Liver (tissue), 10 donors: ENCODE measurements at places on chromosomes 13 and 19. TPM values are rescaled to one million over a fixed set of nuclear protein-coding genes. Genes with fewer than 3 reads are reported as not detected.
A peak's percentile ranks its signal among the peaks of the same experiment; 100 is the strongest.

DNA sequence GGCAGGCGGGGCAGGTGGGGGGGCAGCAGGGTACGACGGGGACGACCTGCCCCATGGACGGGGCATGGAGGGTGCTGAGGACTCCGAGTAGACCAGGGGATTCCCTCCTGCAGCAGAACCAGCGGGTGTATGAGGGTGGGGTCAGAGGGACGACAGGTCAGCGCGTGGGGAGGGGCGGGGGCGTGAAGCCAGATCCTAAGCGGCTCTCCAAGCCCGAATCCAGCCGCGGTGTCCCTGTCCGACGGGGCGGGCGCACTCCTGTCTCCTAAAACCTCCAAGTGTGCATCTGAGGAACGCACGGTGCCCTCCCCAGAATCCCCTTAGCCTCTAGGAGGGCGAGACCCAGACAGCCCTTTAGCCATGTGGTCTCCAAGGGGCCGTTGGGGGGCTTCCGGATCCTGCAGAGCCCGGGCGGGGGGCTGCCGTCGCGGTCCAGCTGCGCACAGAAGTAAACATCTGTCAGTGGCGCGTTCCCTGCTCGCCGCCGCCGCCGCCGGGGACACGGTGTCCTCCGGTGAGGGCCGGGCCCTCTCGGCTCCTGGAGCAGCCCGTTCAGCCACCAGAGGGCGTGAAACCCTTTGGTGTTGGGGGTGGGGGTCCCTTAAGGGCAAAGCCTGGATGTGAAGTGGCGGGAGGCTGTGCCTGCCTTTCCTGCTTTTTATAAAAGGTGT lies 730 bp downstream of the NRTN start:
- DNase-seq: peak; percentile 72

The GFY gene
- total RNA-seq: not detected

The C19orf18 gene
- total RNA-seq: not detected

- no peak for DNase-seq
Observed at GRCh38 chr13:57408312-57408711, 223.2 kb upstream of the PCDH17 start.

The CFAP97D2 gene
- total RNA-seq: not detected

GRCh38 chr19:3149526-3150505 lies 14.0 kb downstream of the GNA15 start:
- DNase-seq: no peak

GRCh38 chr19:17807731-17808316 lies 12.9 kb downstream of the B3GNT3 start:
- no peak for DNase-seq

The ZNF85 gene
- 0.75 TPM for total RNA-seq

DNA sequence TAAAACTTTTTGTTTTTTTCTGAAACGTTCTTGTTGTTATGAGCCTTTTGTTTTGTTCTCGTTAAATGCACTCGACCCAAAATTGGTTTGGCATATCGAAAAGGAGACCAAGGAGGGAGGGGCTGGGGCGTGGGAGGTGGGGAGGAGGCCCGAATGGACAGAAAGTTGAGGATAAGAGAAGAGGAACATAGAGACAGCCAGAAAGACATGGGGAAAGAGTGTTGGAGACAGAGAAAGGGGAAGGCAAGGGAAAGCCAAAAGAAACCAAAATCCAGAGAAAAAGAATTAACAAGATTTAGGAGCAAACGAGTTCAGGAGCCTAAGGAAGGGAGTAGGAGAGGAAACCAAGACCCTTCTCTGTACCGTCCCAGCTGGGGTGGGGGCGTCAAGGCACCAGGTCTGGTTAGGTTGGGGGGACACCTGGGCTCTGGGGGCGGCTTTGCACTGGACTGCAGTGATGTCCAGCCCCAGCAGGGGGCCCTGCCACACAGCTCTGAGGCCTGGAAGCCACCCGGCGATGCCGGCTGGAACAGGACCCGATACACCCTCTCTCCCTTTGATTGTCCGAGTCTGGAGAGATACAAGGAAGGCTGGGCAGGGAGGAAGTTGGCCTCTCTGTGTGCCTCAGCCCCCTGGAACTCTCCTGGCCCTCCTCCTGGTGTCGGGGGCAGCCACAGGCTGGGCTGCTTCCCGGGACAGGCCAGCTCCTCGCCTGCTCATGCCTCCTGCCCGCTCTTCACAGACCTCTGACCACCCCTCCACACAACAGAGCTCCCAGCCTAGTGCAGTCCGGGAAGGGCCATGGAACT lies 11.6 kb upstream of the ASF1B start:
- DNase-seq: peak; percentile 59

DNA sequence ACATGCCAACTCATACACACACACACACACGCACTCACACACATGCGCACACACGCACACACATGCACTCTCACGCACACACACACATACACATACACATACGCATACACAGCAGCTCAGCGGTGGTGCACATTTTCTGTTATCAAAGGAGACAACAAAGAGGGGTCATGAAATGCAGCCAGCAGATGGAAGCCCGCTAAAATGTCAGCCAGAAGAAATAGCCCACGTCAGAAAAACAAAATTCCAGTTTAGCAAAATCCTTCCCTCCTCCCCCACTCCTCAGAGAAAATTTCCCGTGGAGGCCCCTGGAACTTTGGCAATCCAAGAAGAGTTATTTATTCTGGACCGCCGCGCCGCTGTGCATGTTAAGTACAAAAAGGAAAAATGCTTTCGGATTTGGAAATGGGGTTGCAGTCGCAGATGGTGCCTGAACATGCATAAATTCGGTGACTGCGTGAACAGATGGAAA lies 114.6 kb upstream of the VSTM2B start:
- no peak for DNase-seq

DNA sequence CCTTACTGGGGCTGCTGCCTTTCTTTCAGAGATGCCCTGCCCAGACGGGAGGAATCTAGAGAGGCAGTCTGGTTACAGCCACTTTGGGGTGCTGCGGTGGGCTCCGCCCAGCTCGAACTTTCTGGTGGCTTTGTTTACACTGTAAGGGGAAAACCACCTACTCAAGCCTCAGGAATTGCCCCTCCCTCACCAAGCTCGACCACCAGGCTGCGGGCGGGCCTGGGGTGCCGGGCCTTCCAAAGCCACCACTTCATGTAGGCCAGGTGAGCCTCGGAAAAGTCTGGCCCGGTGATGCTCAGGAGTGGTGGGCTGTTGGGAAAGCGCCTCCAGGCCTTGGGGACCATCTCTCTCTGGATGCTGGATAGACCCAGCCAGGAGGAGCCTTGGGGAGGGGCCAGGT lies 218.6 kb downstream of the MTUS2 start:
- no peak for DNase-seq

DNA sequence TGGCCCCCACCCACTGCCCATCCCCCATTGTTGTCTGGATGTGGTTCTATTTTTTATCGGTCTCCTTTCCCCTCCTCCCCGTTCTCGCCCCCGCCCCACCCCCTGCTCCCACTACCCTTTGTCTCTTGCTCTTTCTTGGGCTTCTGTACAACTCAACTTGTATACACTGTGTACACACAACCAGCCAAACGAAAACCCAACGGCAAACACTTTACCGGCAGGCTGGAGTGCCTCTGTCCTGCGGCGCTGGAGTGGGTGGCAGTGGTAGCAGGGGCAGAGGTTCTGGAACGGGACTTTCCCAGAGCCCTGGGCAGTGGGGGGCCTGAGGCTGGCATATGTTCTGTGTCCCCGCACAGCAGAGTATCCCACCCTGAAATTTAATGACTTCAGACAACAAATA lies 13.7 kb downstream of the RRAS start:
- no peak for DNase-seq

The GNG7 gene
- total RNA-seq: 1.1 TPM

GRCh38 chr19:46724468-46724867 lies 7.6 kb upstream of the PRKD2 start:
- DNase-seq: no peak

DNA sequence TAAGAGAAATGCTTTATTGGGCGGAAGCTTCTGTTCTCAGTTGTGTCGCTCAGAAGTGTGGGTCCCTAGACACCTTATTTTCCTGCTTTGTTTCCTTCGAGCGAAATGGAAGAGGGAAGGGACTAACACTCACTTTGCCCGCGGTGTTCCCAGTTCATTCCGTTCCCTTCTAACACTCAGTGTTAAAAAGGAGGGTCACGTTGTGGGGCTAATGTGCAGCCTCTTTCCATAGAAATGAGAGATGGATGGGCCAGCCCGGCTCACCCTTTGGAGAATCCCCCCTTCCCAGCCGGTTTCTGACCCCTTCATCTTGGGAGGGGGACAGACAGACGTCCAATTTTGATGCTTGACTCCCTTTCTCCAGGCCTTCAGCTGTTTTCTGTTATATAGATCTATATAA lies 2.3 kb downstream of the ATP11A start:
- DNase-seq: peak; percentile 30
